ENCODE measurements at places on chromosomes 11 and 22. TPM values are rescaled to one million over a fixed set of nuclear protein-coding genes. Genes with fewer than 3 reads are reported as not detected.

DNA sequence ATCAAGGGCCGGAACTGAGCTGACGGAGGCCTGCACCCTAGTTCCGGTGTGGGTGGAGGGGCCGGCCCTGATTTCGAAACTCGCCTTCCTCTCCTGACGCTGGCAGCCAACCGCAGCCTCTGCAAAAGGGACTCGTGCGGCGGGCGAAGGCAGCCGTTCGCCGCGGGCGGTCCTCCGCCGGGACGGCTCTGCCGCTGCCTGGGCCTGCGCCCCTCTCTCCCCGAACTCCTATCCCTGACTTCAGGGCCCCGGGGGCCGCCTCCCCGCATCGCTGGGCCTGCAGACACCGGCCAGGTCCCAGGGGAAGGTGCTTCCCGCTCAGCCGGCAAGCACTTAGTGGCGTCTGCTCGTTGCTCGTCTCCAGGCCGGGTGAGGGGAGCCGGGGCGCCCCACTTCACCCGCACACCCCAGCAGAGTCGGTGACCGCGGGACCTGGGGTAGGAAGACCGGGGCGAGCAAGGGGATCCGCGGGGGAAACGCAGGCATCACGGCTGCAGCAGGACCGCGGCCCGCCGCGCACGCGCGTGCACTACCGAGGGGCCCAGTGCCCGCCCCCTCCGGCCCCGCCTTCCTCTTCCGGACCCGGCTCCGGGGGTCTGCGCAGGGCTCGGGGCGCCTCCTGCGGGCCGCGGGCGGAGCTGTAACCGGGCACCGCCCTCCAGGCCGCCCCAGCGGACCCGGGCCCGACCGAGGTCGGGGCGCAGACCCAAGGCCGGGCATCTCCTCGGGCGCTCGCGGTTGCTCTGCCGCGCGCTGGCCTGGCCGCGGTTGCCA, 464 bp upstream of the ANKRD13D start:
- peak overlapping the region; percentile 64 for H3K27ac ChIP-seq
- no peaks in the 10 kb centered on the region for H3K27me3 ChIP-seq
- H3K36me3 ChIP-seq, result peaks cover 45% of the 10 kb centered on the region
- peak overlapping the region; percentile 69 for H3K4me3 ChIP-seq
- H3K4me1 ChIP-seq, result peaks cover 4% of the 10 kb centered on the region

DNA sequence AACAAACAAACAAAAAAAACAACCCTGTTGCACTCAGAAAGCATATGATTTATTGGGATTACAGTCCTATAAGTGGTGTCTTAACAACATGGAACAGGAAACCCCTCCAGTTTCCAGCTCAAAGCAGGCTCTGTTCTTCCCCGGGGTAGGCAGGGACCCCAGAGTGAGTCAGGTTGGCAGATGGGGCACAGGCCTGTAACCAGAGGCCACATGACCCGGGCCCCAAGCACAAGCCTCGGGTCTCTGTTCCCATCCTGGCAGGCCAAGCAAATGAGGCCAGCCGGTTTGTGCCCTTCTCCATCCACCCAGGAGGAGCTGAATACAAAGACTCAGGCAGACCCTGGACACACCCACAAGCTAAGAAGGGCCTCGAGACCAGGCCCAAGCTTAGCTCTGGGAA, 75.8 kb downstream of the NAT10 start:
- H3K27ac ChIP-seq, result no peak overlapping the region
- DNase-seq, result no peak
- H3K4me3 ChIP-seq, result no peak overlapping the region
- H3K27me3 ChIP-seq, result no peaks in the 10 kb centered on the region

DNA sequence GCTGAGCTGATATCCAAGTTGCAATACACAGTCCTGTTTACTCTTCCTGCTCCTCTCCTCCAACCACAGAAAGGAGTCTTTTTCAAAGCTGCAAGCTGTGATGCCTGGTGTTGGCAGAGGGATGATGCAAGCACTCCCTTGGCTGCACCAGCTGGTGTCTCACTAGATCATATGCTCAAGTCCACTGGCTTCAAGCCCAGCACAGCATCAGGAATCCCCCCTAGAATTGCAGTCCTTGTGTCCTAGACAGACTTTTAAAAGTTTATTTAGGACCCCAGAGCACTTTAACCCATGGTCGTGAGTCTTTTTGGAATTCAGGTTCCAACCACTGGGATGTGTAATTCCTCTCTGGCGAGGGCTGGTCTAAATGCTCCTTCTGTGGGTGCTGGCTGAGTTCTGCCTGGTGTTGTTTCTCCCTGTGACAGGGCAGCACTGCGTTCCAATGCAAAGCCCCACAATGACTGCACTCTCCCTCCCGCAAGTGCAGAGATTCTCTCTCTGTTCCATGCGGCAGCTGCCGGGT, 1.9 kb upstream of the HEPN1 start:
- H3K36me3 ChIP-seq, result no peaks in the 10 kb centered on the region
- DNase-seq, result no peak
- H3K4me3 ChIP-seq, result no peak overlapping the region
- H3K27ac ChIP-seq, result no peak overlapping the region

- H3K4me1 ChIP-seq, result no peaks in the 10 kb centered on the region
- DNase-seq, result no peak
- no peak overlapping the region for H3K27ac ChIP-seq
- no peak overlapping the region for H3K4me3 ChIP-seq
- H3K27me3 ChIP-seq, result no peaks in the 10 kb centered on the region
- H3K36me3 ChIP-seq, result no peaks in the 10 kb centered on the region
Observed at GRCh38 chr11:112693781-112694180, 267.4 kb upstream of the NCAM1 start.

The BDNF gene
- total RNA-seq, result 2.7 TPM

GRCh38 chr11:86182976-86183584, 61.5 kb upstream of the EED start:
- H3K27ac ChIP-seq, result no peak overlapping the region
- no peak for DNase-seq
- no peaks in the 10 kb centered on the region for H3K36me3 ChIP-seq
- H3K27me3 ChIP-seq, result no peaks in the 10 kb centered on the region
- H3K4me1 ChIP-seq, result no peaks in the 10 kb centered on the region
- no peak overlapping the region for H3K4me3 ChIP-seq

- no peak overlapping the region for H3K27ac ChIP-seq
- no peak for DNase-seq
- H3K36me3 ChIP-seq, result no peaks in the 10 kb centered on the region
- H3K4me3 ChIP-seq, result no peak overlapping the region
Observed at GRCh38 chr11:18778468-18778867, 13.1 kb downstream of the PTPN5 start.

- no peaks in the 10 kb centered on the region for H3K36me3 ChIP-seq
- no peak for DNase-seq
- H3K4me3 ChIP-seq, result no peak overlapping the region
- H3K27me3 ChIP-seq, result no peaks in the 10 kb centered on the region
- no peaks in the 10 kb centered on the region for H3K4me1 ChIP-seq
- no peak overlapping the region for H3K27ac ChIP-seq
Observed at GRCh38 chr11:64564419-64564818, 26.6 kb upstream of the SLC22A12 start.

The JHY gene
- 0.79 TPM for total RNA-seq

The GLYATL1 gene
- 2.1 TPM for total RNA-seq

Data from H9 (cell line).